ENCODE measurements at places on chromosomes 6 and 20.

DNA sequence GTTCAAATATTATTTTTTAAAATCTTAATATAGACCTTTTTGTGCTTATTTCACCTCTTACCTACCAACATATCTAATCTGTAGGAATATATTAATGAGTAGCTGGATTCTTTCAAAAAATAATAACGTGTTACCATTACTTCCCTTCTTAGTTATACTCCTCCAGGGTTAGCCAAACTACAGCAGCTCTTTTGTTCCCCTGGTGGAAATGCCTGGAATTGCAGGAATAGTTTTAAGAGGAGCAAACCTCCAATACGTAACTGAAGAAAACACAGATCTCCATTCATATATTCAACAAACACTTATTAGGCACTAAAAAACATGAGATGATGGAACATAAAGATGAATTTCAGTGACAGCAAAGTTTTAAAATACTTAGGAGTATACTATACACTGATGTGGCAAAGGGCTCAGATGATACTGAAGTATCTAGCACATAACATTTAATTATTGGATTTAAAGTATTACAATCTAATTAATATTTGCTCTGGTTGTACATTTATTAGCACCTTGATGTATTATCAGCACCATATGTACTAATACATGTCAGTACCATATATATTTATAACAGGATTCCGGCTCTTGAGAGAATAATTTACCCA, 78.3 kb downstream of the TBX18 start:
- no peak for DNase-seq

DNA sequence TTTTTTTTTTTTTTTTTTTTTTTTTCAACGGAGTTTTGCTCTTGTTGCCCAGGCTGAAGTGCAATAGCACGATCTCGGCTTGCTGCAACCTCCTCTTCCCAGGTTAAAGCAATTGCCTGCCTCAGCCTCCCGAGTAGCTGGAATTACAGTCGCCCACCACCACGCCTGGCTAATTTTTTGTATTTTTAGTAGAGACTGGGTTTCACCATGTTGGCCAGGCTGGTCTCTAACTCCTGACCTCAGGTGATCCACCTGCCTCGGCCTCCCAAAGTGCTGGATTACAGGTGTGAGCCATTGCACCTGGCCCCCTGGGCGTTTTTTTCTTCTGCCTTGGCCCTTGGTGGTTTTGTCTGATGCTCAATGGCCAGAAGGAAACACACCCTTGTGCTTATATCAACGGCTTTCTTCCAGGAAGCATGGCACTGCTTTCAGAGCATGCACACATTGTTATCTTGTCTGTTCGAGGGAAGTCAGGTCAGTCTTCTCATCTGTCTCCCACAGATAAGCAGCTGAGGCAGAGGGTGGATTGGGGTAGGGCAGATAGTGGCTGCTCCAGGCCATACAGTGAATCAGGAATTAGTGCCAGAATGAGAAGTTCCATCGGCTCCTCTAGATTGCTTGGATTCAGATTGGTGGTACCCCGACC, 203.1 kb downstream of the TSHZ2 start:
- DNase-seq = no peak

DNA sequence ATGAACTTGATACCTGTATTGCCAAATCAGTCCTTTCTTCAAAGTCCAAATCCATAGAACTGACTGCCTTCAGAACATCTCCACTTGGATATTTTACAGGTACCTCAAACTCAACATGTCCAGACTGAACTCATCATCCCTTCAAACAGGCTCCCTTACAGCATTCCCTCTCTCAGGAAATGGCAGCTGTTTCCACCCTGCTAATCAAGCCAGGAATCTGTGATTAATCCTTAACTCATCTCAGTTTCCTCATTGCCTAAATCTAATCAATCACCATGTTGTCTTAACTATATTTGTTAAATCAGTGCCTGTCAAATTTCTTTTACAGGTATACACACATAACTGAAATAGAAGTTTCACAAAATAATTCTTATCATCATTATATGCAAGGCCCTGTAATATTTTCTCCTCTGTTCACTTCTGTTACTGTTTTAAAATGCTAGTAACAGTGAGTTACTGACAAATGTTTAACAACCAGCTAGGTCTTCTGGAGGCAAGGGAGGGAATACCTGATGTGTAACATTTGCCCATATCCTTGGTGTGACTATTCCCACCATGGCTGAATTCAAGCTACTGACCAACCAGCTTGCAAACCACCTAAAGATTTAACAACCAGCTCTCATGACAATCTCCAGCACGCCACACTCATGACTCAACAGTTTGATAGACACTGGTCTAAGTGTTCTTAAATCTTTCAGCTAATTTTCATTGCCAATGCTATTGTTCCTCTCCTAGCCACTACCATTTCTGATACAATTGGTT, 124.9 kb downstream of the ADAT2 start:
- no peak for DNase-seq

DNA sequence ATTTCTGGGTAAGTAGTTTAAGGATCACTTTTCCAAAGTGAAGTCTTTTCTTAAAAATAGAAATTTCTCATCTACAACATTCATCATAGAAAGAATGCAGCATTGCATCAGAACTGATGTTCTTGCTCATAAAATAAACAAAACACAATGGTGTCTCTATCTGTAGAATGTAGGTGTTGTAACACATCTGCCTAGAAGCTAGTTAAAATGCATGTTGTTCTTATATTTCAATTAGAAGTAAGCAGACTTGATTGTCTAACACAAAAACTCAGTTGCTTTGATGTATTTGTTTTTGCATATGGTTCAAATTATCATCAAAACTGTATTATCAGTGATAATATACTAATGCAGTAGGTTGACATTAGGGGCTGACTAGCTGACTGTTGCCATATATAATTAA, 654.7 kb upstream of the FLRT3 start:
- DNase-seq = no peak

- DNase-seq = no peak
These were observed 35.5 kb upstream of the GJA1 start for GRCh38 chr6:121399966-121400365.

DNA sequence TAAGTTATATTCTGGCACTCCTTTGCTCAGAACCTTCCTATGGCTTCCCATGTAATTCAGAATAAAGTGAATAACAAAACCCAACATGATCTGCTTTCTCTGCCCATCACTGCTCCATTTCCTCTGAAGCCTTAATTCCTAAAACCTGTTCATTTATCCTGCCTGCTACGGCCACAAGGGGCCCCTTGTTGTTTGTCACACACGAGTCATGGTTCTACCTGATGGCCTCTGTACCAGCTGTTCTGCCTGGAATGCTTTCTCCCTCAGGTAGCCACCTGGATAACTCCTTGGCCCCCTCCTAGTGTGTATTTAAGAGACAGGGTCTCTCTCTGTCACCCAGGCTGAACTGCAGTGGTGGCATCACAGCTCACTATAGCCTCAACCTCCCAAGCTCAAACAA, 26.8 kb downstream of the ERGIC3 start:
- DNase-seq = no peak

DNA sequence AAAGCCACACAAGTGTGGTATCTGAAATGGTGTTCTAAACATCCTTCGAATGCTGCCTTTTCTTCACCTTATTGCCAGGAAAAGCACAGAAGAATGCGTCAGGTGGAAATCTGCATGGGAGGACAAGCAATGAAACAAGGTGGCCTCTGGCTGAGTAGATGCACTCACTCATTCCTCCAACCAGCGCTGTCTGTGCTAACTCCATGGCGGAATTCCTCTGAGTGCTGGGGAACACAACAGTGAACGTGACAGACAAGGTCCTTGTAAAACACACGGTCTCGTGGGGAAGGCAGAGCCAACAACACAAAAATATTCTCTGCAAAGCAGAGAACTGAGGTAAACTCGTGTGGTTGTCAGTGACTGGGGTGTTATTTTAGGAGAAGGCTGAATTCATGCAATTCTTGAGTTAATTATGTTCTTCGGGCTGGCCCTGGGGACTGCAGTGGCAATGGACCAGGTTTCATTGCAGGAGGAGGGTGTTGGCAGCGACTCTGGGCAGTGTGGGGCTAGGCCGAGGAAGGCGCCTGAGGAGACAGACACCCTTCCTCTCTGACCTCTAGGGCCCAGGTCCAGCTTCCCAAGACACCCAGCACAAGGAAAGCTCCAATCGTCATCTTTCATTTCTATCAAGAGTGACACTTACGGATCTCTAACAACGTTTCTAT, 339.7 kb downstream of the PRKN start:
- DNase-seq = no peak

- no peak for DNase-seq
These were observed 770 bp downstream of the KIF3B start for GRCh38 chr20:32278199-32278643.

All from activated naive CD4-positive, alpha-beta T cell (primary cell).